Effector memory CD4-positive, alpha-beta T cell (primary cell): ENCODE measurements at places on chromosomes 11 and 22.

- H3K27ac ChIP-seq = no peak overlapping the region
- H3K4me1 ChIP-seq = peaks cover 5% of the 10 kb centered on the region
- H3K36me3 ChIP-seq = no peaks in the 10 kb centered on the region
Measured at GRCh38 chr11:1151366-1152315, 6.1 kb upstream of the MUC5AC start.

GRCh38 chr11:88414385-88414861 is 76.9 kb upstream of the CTSC start:
- no peak for DNase-seq
- no peaks in the 10 kb centered on the region for H3K36me3 ChIP-seq
- peaks cover 16% of the 10 kb centered on the region for H3K4me1 ChIP-seq
- no peaks in the 10 kb centered on the region for H3K27me3 ChIP-seq

DNA sequence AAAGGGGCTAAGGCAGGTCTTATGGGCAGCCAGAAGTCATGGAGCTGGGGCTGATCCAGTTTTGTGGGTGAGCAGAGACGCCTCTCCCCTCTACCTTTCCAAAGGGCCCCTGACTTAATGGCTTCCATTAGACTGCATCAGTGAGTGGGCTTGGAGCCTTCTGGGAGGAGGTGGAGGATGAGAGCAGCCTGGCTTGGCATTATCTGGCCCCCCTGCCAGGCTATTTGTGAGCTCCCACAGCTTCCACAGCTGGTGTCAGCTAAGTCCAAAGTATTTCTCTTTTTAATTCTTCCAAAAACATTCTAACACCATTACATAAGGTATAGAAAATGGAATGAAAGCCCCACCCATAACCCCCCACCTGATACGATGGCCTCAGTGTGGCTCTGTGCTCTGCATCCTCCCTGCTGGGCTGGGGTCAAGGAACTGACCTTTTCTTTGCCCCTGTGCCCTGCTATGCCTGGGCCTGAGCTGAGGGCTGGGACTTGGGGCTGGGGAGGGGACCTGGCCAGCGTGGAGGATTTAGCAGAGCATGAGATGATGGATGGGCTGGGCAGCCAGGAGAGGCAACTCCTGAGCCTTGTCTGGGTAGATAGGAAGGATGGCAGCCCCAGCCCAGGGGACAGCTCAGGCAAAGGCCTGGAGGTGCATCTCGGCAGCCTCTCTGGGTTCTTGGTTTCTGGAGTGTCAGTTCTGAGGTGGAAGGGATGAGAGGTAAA is 4.0 kb downstream of the AIFM3 start:
- no peaks in the 10 kb centered on the region for H3K4me1 ChIP-seq
- no peak overlapping the region for H3K27ac ChIP-seq
- H3K27me3 ChIP-seq = no peaks in the 10 kb centered on the region
- no peaks in the 10 kb centered on the region for H3K36me3 ChIP-seq
- no peak for DNase-seq

- H3K27ac ChIP-seq = no peak overlapping the region
- no peak for DNase-seq
- no peaks in the 10 kb centered on the region for H3K4me1 ChIP-seq
- H3K4me3 ChIP-seq = no peak overlapping the region
Measured at GRCh38 chr11:75063741-75064314, 32.8 kb downstream of the OR2AT4 start.

DNA sequence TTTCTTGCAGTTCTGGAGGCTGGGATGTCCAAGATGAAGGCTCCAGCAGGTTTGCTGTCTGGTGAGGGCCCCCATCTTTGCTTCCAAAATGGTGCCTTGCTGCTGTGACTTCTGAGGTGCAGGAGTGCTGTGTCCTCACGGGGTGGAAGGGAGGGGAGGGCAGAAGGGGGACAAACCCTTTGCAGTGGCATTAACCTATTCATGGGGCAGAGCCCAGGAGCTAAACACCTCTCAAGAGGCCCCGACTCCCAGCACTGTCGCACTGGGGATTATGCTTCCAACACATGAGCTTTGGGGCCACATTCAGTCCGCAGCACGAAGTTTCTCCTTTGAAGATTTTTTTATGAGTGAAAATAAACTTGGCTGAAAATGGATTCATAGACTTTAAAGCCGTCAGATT is 25.5 kb upstream of the OSBPL5 start:
- no peaks in the 10 kb centered on the region for H3K36me3 ChIP-seq
- no peaks in the 10 kb centered on the region for H3K27me3 ChIP-seq
- no peak for DNase-seq
- no peaks in the 10 kb centered on the region for H3K4me1 ChIP-seq

GRCh38 chr11:78789375-78789774 is 214.7 kb upstream of the NARS2 start:
- no peak for DNase-seq
- H3K36me3 ChIP-seq = no peaks in the 10 kb centered on the region
- H3K4me1 ChIP-seq = no peaks in the 10 kb centered on the region
- H3K27ac ChIP-seq = no peak overlapping the region
- peaks cover 3% of the 10 kb centered on the region for H3K27me3 ChIP-seq

GRCh38 chr11:67780056-67780455 is 105.6 kb upstream of the ALDH3B2 start:
- H3K27ac ChIP-seq = no peak overlapping the region
- no peaks in the 10 kb centered on the region for H3K27me3 ChIP-seq
- H3K4me3 ChIP-seq = no peak overlapping the region

DNA sequence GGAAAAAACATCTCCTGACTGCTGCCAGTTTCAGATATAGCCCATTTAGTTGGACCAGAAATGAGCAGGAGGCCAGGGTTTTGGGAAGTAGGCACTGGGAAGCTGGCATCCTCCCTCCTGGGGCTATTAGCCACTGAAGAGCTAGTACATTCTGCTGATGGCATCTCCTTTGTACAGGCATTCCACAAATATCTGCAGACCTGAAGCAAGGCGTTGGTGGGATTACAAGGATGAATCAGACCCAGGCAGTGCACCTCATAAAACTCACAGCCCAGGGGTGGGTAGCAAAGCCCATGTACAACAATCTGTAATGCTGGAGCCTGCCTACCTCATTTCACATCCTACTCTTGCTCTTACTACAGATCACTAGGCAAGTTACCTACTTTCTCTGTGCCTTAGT is 27.5 kb upstream of the POU2AF1 start:
- DNase-seq = no peak
- no peaks in the 10 kb centered on the region for H3K4me1 ChIP-seq
- no peak overlapping the region for H3K4me3 ChIP-seq
- H3K27ac ChIP-seq = no peak overlapping the region

DNA sequence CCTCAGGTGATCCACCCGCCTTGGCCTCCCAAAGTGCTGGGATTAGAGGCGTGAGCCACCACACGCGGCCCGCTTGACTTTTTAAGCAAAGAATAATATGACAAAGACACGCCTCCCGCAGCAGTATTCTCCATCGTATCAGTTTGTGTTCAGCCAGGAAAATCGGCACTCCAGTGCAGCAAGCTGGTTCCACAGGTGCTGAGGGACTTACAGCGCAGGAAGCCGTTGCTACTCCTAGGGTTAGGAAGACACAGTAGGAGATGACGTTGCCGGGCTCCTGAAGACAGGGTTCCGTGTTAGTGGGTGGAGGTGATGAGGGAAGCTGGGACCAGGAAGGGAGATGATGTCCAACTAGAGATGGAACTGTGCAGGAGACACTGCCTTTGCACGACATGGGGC is 65.8 kb upstream of the CECR2 start:
- no peak for DNase-seq
- H3K27me3 ChIP-seq = no peaks in the 10 kb centered on the region
- peaks cover 11% of the 10 kb centered on the region for H3K4me1 ChIP-seq
- H3K4me3 ChIP-seq = no peak overlapping the region

DNA sequence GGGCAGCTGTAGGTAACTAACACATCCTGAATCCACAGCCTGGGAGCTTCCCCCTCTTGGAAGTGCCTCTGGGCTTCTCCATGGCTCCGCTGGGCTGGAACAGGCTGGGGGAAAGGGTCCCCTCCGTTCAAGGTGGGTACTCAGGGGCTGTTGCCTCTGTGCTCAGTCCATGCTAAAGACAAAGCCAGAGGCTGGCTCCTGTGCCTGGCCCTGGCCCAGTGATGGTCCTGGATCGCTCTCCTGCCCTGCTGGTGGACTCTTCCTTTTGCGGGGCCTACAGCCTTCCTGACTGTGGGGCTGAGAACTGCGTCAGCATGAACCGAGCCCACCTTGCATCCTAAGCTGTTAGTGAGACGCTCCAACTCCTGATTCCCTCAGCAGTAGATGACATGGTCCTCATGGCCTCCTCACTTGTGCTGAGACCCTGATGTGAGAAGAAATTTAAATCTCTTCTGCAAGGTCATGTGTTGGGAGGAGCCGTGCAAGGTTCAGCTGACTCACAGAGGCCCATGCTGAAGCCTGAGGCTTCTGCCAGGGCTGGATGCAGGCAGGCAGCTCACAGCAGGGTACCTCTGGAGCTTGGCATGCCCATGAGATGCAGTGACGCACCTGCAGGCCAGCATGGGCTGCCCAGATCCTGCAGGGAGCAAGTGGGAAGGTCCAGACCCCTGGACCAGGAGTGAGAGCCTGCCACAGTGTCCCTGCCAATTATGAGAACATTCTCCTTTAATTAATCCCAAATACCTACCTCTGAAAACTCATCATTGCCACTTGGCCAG is 1285.5 kb downstream of the TBC1D22A start:
- no peak for DNase-seq
- H3K36me3 ChIP-seq = no peaks in the 10 kb centered on the region
- no peak overlapping the region for H3K27ac ChIP-seq

- no peaks in the 10 kb centered on the region for H3K4me1 ChIP-seq
- no peak for DNase-seq
- no peak overlapping the region for H3K4me3 ChIP-seq
- no peak overlapping the region for H3K27ac ChIP-seq
- H3K27me3 ChIP-seq = no peaks in the 10 kb centered on the region
- H3K36me3 ChIP-seq = no peaks in the 10 kb centered on the region
Measured at GRCh38 chr11:5521540-5521939, 5.0 kb upstream of the UBQLNL start.

GRCh38 chr11:72573072-72573854 is 101.0 kb downstream of the PDE2A start:
- no peaks in the 10 kb centered on the region for H3K36me3 ChIP-seq
- H3K4me1 ChIP-seq = peaks cover 2% of the 10 kb centered on the region
- DNase-seq = no peak

DNA sequence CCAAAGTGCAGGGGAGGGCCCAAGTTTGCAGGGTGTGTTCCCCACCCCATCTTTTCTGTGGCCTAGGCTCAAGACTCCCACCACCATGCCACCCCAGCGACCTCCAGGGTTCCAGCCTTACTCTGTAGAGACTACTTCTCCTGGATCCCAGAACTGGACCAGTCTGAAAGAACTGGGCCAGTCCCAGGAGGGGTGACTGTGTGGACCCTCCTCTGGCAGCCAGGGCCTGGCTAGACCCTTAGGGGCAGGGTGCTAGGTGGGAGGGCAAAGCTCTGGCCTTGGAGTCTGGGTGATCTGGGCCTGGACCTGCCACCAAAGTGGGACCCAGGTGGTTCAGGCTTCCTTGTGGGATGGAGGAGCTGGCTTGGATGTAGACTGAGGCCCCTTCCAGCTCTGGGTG is 41.8 kb upstream of the ACCSL start:
- H3K4me1 ChIP-seq = no peaks in the 10 kb centered on the region
- DNase-seq = no peak
- no peaks in the 10 kb centered on the region for H3K27me3 ChIP-seq
- H3K27ac ChIP-seq = no peak overlapping the region
- no peak overlapping the region for H3K4me3 ChIP-seq

- no peak overlapping the region for H3K4me3 ChIP-seq
- DNase-seq = no peak
- H3K27ac ChIP-seq = no peak overlapping the region
- H3K36me3 ChIP-seq = no peaks in the 10 kb centered on the region
- no peaks in the 10 kb centered on the region for H3K27me3 ChIP-seq
- no peaks in the 10 kb centered on the region for H3K4me1 ChIP-seq
Measured at GRCh38 chr11:38416141-38416540, 1818.1 kb upstream of the RAG2 start.

DNA sequence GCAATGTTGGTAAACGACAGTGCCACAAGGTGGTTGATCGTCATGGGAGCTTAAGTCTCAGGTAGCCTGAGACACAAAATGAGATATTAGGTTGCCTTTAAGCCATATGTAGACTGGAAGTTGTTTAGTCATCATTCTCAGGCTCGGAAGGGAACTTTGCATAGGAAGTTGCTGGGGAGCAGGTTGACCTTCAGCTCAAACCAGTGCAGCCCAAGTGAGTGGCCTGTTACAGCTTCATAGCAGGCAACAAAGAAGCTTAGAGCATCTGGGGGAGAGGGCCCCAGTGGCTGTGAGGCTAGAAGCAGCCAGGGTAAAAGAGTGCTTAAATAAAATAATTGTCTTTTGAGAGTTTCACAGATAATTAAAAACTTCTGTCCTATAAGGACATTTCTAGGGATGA is 404.0 kb downstream of the GUCY1A2 start:
- H3K27me3 ChIP-seq = no peaks in the 10 kb centered on the region
- H3K27ac ChIP-seq = no peak overlapping the region
- DNase-seq = no peak
- no peaks in the 10 kb centered on the region for H3K4me1 ChIP-seq
- H3K4me3 ChIP-seq = no peak overlapping the region

DNA sequence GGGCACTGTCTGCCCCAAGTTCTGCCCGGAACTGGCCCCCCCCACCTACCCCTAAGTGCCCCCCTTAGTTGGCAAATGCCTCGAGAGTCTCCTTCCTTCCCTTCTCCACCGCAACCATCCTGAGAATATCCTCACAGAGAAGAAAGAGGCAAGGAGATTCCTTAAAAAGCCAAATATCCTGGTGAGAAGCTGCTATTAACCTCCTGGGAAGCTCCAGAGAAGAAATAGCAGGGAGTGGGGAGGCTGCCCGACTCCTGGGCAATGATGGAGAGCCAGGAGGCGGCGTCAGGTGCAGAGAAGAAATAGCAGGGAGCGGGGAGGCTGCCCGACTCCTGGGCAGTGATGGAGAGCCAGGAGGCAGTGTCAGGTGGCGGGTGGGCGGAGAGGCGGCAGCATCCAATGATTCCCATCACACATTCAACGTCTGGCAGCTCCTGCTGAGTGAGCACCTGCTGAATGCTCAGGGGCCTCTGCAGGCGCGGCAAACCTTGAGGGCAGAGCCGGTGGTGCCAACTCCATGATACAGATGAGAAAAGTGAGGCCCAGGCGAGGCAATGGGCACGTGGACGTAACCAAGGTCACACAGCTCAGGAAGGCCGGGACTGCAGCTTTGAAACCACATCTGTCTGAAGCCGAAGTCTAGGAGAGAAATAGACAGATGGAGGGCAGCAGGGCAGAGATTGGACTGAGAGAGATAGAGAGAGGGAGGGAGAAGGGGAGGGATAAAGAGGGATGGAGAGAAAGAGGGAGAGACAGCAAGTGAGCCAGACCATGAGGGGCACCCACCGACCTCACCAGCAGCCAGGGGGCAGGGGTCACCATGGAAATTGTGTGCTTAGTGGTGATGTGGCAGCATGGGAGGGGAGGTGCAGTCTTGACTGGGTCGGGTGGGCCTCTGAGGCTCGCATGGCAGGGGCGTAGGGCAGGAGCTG is 58.3 kb downstream of the CYTH4 start:
- no peaks in the 10 kb centered on the region for H3K4me1 ChIP-seq
- no peak overlapping the region for H3K27ac ChIP-seq
- H3K36me3 ChIP-seq = no peaks in the 10 kb centered on the region
- DNase-seq = no peak
- no peaks in the 10 kb centered on the region for H3K27me3 ChIP-seq
